Fibroblast of upper back skin (primary cell): ENCODE measurements at places on chromosomes 2 and 18.

- DNase-seq: no peak
These were observed 347.0 kb downstream of the CYRIA start for GRCh38 chr2:16318474-16319195.

DNA sequence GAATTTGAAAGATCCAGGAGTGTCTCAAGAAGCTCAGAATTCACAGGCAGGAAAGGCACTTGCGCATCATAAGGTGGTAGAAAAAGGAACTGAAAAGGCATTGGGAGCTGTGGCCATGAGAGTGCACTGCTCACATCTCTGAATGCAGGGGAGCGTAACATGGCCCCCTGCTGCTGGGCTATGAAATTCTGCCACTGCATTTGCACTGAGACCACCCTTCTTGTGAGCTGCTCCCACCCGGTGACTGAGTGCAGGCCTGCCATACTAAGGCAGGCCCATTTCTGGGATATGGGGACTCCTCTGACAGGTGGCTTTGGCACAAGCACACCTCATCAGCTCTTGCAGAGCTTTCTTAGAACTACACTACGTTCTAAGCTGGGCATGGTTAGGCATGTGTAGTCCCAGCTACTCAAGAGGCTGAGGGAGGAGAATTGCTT lies 25.3 kb upstream of the STARD7 start:
- no peak for DNase-seq

GRCh38 chr18:63523660-63524059 lies 18.5 kb upstream of the SERPINB12 start:
- peak; percentile 25 for DNase-seq

DNA sequence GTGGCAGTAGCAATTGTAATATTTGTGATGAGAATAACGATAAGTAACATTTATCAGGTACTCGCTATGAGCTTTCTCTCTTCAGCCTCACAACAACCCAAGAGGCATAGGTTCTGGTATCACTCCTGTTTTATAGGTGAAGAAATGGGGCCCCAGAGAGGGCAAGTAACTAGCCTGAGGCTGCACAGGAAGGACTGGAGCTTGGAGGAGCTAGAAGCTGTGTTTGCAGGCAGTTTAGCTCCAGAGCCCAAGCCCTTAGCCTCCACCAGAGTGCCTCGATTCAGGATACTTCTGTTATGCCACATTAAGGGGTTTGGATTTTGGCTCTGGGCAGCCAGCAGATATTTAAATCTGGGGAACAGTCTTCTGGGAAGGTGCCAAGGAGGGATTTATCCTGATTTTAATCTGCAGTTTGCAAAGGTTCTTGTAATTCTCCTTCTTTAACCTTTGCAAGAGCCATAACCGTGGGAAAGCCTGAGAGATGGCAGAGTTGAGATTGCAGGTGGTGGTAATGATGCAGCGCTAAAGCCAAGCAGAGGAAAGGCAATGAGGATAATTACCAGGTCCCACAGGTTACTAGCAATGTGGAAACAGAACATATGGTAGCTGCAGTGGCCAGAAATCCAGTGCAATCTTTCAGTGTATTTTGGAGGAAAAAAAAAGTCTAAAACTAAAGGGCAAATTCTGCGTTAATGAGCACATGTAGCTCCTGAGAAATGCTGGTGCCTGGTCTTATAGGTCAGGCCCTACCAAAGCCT lies 9.1 kb downstream of the MOCOS start:
- DNase-seq: no peak

DNA sequence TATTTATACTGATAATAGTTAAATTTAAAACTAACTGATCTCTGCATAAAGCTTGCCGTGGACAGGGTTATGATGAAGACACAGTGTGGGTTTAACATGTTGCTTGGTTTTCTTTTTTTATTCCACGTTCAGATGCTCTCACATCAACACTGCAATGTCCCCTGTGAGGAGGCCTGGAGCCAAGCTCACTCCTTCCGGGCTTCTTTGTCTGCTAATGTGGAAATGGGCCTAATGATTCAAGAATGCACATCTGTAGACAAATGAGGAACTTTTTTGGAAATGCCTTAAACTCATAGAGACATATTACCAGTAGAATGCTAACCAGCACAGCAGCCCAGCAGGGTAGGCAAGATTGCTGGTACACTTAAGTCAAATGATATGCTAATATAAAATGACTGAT lies 208.0 kb downstream of the GALR1 start:
- DNase-seq: no peak

GRCh38 chr2:222408684-222409083 lies 15.7 kb upstream of the SGPP2 start:
- no peak for DNase-seq

DNA sequence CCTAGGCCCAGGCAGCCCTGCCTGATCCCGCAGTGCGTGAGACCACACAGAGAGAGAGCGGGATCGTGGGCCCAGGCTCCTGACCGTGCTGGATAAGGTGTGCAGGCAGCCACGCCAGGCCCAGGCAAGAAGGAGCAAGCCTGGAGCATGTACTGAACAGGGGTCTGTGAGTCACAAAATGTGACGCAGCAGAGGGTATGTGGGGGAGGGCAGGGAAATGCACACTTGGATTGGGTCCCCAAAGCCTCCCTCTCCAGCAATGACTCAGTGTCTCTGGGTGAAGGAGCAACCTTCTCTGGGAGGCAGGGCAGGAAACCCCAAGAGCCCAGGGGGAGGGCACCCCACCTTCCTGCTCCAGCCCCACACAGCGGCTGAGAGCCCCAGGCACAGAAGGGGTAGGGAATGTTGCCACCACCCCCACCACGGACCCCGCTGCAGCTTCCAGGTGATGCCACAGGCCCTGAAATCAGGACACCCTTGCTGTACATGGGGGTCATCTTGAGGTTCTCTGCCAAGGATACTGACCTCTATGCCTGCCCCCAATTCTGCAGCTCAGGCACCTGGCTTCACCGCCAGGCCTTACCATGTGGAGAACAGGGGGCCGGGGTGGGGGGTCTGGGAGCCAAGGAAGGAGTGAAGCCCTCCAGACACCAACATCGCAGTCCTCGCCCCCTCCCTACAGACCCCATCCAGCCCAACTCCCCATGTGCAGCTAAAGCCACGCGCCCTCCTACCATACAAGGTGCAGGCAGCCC lies 1.3 kb upstream of the GPC1 start:
- DNase-seq: peak; percentile 94

DNA sequence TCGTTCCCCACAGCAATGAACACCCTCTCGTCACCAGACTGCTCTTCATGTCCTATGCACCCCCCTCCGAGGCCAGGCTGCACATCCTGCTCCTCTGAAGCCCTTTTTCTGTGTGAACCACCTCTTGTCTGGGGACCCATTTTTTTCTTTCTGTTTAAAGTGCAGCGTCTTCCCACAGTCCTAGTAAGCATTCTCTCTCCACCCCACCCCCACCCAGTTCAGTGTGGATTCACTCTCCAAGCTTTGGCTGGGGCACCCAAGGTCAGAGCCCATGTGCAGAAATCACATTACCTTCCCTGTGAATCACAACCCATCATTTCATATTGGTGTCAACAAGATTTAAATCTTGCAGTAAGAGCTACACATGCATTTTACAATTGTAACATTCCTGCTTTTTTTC lies 26.4 kb upstream of the PKDCC start:
- DNase-seq: peak; percentile 98

DNA sequence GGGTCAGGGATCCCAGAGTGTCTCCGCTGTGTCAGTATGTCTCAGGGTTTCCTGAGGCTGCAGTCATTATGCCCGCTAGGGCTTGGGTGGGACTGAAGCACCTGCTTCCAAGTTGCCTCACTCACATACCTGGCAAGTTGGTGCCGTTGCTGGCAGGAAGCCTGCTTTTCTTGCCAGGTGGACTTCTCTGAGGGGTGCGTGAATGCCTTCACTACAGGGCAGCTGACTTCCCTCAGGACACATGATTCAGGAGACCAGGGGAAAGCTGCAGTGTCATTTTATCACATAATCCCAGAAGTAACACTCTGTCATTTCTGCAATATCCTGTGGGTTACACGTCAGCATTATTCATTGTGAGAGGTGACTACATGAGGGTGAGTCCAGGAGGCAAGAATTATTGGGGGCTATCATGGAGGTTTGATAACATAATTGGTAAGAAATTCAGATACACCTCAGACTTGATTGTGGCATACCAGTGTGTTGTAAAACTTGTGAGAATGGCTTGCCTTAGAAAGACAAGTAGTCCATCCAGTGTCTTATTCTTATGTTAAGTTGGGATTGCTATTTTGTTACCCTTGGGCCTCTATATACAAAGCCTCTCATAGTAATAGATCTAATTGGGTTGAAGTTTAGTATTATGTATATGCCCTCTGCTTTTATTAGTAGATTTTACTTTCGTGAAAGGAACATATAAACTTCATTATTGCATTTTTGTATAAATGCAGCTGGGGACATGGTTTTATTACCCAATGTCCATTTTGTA lies 44.1 kb downstream of the NEDD4L start:
- no peak for DNase-seq

- DNase-seq: no peak
These were observed 30.9 kb downstream of the ANTXR1 start for GRCh38 chr2:69043736-69044400.

- no peak for DNase-seq
These were observed 220.4 kb downstream of the ZNF516 start for GRCh38 chr18:76274468-76275289.

DNA sequence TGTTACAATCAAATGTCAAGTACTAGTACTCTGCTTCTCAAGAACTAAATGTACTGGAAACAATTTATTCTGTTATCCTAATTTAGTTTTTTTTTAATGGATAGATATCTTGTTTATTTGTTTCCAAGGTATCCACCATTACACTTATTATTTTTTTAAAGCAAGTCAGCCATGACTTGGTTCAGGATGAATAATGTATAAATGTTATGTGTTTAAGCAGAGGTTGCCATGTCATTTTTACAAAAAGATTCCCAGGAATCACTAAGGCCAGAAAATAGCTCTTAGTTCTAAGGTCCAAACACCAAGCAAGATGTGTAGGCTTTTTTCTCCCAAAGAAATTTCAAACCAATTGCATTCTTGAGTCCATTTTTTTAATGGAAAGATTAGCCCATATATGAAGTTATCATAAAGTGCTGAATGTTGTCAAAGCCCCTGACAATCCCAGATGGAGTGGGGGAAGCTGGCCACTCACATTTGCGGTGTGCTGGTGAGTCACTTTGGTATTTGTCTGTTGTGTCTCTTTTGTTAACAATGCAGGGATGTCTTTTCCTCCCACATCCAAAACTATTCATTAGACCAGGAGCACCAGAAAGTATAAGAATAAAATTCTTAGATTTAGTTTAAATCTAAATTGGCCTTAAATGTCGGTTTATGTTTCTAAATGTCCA lies 158.9 kb downstream of the COL6A3 start:
- peak; percentile 97 for DNase-seq

DNA sequence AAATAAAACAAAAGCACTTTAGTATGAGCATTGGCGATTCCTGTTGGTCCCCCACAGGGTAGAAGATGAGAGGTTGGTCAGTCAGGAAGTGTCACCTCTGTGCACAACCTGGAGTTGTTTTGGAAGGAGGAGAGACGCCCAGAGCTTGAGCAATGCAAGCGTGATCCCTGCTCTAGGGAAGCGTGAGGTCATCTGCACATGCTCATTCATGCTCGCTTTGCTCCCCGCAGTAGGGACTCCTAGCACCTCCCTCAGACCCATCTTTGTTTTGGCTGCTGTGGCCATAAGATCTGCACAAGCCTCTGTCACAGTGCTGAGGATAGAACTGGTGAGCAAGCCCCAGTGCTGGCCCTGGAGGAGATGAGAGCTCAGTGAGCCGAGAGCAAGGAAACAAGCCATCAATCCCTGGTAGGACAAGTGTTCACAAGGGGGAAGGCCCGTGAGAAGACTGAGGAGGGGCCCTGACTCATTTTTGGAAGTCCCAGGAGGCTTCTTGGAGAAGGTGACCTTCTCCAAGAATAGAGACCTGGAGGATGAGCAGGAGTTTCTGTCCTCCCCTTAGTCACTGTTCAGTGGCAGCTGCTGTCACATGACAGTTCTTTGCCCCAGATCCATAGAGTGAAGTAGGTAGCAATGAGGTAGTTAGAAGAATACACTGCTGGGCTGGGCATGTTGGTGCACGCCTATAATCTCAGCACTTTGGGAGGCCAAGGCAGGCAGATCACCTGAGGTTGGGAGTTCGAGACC lies 13.3 kb upstream of the ATP8B1 start:
- no peak for DNase-seq

- no peak for DNase-seq
These were observed 726.8 kb upstream of the DDX18 start for GRCh38 chr2:117087535-117088291.

DNA sequence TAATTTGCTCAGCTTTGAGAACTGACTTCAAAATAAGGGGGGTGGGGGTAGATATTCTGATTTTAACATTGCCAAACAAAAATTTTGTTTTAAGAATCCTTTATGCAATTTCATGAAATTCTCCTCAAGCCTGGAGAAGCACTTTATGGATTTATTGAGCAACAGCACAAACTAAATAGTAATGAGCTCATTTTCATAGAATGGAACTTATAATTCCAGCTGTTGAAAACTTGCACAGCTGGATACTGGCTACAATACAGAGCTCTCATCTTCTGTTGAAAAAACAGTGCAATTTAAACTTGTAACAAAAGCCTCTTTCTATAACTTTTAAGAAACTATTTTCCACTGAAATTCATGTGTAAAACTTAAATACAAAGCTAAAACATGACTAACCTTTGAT lies 137.6 kb upstream of the FN1 start:
- DNase-seq: peak; percentile 38

DNA sequence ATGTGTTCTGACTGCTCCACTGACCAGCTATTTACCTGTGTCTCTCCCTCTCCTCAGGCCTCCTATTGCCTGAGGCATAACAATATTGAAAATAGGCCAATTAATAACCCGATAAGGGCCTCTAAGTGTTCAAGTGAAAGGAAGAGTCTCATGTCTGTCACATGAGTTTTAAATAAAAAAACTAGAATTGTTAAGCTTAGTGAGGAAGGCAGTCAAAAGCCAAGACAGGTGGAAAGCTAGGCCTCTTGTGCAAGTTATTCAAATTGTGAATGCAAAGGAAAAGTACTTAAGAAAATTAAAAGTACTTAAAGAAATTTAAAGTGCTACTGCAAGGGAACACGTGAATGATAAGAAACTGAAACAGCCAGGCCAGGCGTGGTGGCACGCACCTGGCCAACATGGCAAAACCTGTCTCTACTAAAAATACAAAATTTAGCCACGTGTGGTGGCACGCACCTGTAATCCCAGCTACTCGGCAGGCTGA lies 44.9 kb upstream of the TAF4B start:
- no peak for DNase-seq

- no peak for DNase-seq
These were observed 8.9 kb downstream of the RNF149 start for GRCh38 chr2:101299604-101300003.

GRCh38 chr2:216206041-216206703 lies 97.0 kb downstream of the XRCC5 start:
- no peak for DNase-seq

DNA sequence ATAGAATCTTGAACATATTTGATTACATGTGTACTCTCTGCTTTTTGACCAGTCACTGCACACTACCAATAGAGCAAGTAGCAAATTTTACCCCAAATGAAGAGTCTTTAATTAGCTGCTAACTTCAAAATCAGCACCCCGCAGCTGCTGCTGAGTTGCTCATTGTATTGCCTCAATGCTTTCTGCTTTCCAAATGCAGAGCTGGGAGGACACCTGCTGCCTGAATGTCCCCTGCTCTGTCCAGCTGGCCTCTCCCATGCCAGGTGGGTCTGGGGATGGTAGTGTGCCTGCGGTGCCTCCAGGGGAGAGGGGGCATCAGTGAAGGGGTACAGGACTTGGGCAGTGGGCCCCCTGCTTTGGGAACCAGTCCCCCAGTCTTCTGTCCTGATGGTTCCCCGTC lies 184.8 kb downstream of the PRKCE start:
- no peak for DNase-seq

- DNase-seq: no peak
These were observed 108.8 kb upstream of the UBE2E3 start for GRCh38 chr2:180871649-180872048.
